ENCODE measurements at places on chromosomes 6 and 20.

DNA sequence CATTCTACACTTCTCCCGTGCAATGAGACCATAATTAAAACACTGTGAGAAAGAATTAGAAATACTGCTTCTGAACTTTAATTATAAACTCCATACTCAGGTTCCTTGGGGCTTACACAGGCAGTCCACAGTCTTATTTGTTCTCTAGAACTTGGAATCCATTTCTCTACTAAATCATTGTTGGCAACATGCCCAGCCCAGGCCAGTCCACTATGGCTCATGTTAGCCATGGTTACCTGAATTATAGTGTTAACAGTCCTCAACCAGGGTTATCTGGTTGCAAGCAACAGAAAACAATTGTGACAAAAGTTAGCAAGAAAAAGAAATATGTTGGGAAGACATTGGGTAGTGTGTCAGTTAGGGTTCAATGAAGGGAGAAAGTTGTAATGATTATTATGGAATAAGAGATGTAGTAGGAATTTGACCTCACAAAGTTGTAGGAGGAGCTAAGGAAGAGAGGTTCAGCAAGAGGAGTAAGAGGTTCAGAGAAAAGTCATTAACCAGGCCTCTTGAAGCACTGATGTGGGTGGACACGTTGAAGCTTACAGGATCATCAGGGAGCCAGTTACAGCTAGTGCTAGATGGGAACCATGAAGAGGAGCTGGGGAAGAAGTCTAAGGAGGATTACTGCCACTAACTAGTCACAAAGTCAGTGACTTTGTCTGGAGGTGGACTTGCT is 352.5 kb upstream of the PRND start:
- DNase-seq, result no peak

DNA sequence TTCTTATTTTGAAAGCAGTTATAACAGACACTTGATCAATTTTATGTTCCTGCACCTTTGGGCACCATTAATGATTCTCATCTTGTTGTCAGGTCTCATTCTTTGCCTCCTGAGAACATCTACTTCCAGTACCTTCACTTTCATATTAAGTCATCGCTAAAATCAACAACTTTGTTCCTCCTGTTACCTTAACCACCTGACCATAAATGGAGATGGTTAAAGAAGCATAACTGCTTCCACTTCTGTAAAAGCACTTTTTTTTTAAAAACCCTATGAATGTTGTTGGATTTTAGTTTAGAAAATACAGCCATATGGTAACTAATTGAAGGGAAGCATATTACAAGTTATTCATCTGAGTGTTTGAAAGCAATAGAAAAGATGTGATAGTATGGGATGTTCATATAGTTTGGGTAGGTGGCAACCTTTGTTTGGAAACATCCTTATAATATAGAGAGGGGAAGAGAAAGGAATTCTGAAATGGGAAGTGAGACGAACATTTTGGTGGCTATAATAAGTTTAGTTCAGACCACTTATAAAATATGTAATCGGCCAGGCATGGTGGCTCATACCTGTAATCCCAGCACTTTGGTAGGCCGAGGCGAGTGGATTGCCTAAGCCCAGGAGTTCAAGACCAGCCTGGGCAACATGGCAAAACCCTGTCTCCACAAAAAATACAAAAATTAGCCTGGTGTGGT is 53.9 kb downstream of the AFG1L start:
- DNase-seq, result no peak

DNA sequence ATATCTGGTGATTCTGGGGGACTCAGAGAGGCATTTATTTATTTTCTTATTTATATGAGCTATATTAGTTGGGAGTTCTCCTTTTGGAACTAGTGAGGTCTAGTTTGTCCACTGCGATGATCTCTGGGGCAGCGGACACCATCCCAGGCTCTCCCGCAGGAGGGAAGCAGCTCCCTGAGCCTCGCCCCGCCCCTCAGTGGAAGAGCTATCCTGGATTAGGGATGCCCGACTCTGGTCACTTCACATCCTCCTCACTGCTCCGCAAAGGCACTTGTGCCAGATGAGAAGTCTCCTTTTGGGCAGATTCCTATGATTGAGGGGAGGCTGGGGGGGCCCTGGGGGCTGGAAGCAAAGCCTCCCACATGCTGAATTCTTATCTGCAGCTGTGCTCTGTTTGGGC is 3.6 kb upstream of the MAS1 start:
- DNase-seq, result no peak

DNA sequence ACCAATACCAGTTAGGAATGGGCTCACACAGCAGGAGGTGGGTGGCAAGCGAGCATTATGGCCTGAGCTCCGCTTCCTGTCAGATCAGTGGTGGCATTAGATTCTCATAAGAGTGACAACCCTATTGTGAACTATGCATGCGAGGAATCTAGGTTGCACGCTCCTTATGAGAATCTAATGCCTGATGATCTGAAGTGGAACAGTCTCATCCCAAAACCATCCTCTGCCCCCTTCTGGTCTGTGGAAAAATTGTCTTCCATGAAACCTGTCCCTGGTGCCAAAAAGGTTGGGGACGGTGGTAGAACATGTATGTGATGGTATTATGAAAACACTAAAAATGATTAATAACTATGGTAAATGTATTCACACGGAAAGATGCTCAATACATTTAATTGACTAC is 99.7 kb upstream of the HIVEP1 start:
- peak; percentile 13 for DNase-seq

GRCh38 chr6:3318226-3318625 is 59.5 kb downstream of the PSMG4 start:
- no peak for DNase-seq

GRCh38 chr6:132464538-132465256 is 48.2 kb downstream of the STX7 start:
- no peak for DNase-seq

DNA sequence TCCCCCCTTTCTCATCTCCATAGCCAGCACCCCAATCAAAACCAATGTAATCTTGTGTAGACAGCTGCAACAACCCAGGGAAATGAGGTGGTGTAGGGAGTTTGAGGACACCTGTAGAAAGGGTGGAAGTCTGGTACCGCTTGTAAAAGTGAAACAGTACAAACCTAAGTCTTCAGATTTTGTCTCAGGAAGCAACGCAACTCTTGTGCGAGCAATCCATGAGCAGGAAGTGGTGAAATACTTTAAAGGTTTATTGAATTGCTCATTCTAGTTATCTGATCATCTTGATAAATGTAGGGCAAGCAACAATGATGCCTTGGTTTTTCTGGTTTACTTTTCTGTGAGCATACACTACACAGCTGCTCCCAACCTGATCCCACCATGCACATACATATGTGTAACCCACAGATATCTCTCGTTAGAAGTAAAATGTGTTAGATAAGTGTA is 71.1 kb upstream of the THEMIS start:
- DNase-seq, result no peak

GRCh38 chr6:155031091-155031490 is 36.0 kb downstream of the TIAM2 start:
- DNase-seq, result no peak

- no peak for DNase-seq
These were observed 86.5 kb downstream of the CRYBG1 start for GRCh38 chr6:106446983-106447382.

DNA sequence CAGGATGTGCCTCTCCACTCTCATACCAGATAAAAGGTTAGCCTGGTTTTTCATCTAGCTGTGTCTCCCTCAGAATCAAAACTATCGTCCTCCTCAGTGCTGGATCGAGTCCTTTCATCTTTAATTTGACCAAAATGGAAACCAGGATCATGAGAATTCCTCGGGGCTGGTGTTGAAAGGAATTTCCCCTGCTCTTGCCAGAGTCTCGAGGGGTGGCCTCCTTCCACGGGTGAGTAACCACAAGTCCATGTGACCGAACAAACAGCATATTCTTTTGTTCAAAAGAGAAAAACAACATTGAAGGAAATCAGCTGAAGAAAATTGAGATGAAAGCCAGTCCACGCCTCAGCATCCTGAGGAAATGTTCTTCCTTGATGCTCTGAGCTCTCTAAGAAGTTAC is 165.9 kb upstream of the CDYL start:
- no peak for DNase-seq

- no peak for DNase-seq
These were observed 9.4 kb downstream of the DIDO1 start for GRCh38 chr20:62916703-62917476.

DNA sequence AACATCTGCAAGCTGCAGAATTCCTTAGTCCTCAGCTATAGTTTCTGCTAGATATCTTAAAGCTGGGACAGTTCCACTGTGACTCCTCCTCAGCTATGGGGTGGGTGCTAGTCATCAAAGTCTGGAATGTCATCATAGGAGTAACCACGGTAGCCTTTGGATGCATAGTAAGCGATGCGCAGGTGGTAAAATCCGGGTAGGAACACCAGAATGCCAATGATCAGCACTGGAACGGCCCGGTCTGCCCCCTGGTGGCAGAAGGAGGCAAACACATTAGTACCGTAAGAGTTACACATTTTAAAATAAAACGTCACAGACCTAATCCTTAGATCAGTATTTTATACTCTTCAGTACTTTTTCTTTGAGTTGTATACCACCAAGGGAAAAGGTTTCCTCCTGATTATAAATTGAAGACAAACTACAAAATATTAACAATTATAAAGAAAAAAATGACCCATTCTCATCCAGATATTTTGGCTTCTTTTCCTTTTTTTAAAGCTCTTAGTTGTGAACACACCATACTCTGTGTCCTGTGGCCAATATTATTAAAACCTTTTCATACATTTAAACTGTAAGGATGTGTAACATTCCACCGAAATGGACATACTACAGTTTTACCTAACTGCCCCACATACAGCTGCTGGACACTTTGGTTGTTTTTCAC is 18.9 kb downstream of the PCNA start:
- peak; percentile 88 for DNase-seq

DNA sequence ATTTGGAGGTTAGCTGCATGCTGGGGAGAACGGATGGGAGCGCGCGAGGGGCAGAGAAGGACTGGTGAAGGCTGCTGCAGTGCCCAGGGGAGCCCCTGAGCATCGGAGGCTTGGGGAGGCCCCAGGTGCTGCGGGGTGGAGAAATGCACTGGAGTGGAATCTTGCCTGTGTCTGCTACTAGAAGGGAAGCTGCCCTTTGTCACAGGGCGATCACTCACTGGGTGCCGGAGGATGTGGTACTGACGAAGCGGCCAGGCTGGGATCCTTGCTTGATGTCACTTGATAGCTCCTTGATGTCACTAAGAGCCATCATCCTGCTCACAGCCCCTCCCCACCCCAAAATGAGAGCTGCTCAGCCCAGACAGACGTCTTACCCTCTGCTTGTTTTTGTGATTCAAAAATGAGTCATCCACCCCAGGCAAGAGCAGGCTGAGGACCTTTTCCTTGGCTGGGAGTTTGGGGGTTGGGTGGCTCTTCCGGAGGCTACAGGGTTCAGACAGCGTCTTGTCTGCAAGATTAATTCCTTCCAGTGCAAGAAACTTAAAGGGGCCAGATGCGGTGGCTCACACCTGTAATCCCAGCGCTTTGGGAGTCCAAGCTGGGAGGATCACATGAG is 62.6 kb upstream of the PMEPA1 start:
- DNase-seq, result peak; percentile 40

DNA sequence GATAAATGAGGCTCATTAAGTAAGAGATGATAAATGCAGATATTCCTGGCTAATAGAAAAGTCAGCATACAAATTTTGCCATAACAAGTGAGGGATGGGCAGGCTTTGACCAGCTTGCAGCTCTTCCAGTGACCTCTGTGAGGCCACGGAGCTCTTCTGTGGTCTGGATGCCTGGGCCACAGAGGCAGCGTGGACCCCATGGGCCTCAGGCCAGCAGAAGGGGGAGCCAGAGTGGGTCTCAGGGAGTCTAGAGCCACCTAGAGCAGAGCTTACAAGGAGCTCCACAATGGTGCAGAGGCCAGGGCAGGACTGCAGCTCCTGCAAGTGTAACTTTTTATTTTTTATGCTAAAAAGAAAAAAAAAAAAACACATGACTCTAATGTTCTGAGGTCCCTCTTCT is 165.1 kb downstream of the ARID1B start:
- no peak for DNase-seq

DNA sequence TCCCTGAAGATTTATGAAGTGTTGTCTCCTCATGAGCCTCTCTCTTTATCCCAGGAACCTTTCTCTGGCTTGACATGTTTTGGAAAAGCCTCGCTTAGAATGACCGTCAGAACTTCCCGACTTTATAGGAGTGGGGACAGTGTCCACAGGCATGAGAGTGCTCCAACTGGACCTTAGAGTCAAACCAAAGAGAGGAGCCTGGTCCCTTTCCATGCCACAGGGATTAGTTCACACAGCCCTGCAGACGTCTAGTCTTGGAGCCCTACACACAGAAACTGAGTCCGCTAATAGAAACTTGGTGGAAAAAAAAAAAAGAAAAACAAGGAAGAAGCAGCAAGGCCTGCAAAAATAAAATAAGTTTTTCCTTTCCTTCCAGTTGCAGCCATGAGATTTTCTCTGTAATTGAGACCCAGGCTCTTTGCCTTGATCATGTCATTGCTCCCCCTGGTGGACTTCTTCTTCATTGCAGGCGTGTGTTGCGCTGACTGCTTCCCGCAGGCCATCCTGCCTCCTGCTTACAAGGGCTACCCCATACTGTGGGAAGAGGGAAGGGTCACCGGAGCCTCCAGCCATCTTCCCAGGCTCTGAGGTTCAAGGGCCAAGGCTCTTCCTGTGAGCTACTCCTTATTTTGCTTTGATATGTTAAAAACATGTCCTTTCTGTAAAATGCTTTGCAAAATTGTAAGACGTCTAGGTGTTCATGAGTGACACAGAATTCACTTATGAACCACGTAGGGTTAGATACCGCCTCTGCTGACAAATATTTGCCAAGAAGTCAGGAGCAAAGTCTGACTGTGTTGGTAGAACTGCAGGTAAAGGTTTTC is 201.0 kb downstream of the UST start:
- DNase-seq, result peak; percentile 83

- DNase-seq, result no peak
These were observed 83.5 kb upstream of the ZNF184 start for GRCh38 chr6:27556406-27556805.

- no peak for DNase-seq
These were observed 18.4 kb upstream of the FLRT3 start for GRCh38 chr20:14355791-14356190.

GRCh38 chr6:115835314-115835713 is 225.4 kb downstream of the FRK start:
- no peak for DNase-seq

- DNase-seq, result no peak
These were observed 57.7 kb downstream of the PXDC1 start for GRCh38 chr6:3693831-3694230.

GRCh38 chr6:108737594-108738546 is 110.4 kb upstream of the ARMC2 start:
- DNase-seq, result peak; percentile 83

Data from suppressor macrophage (primary cell).